ENCODE measurements at places on chromosomes 6 and 20. TPM values are rescaled to one million over a fixed set of nuclear protein-coding genes. Genes with fewer than 3 reads are reported as not detected.

MEP1A gene
- total RNA-seq, result 0.19 TPM

EYA4 gene
- not detected for total RNA-seq

SLPI gene
- 129 TPM for total RNA-seq

SLC17A3 gene
- total RNA-seq, result not detected

GRCh38 chr6:89021629-89022028 is 58.2 kb upstream of the RNGTT start:
- peak; percentile 37 for DNase-seq

DNA sequence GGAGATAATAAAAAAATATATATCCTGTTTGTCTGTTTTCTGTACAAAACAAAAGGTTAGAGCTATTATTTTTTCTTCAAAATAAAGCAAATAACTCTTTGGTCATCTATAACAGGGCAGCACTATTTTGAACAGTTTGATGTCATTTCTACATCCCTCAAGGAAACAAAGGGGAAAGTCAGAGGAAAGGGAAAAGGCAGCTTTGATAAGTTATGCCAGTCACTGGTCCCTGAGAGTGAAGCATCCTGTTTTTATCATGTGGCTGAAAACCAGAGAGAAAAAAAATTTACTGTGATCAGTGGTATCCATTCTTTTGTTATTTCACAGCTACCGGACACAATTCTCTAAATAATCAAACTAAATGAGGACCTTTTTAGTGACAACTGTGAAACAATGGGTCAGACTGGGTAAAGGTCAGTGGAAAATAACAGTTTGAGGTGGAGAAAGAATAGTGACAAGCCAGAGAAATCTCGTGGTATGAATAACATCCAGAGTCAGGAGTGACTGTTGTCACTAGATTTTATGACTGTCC is 356.0 kb downstream of the HDGFL1 start:
- no peak for DNase-seq

DNA sequence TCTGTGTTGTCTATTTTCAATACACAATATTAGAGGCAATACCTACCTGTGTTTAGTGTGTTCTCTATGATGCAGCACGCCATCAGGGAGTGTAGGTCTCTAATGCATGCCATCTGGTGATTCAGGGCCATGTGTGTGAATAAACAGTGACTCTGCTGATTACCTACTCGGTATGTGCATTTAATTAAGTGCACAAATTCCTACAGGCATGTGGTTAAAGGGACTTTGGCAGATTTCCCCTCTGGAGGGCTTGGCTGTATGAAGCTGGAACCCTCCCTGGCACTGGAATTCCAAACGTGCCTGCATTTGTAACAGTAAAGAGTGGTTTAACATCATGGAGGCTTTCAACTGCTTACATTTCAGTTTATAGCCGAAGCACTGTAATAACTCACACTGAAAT is 401.5 kb upstream of the SASH1 start:
- DNase-seq, result peak; percentile 66

DNA sequence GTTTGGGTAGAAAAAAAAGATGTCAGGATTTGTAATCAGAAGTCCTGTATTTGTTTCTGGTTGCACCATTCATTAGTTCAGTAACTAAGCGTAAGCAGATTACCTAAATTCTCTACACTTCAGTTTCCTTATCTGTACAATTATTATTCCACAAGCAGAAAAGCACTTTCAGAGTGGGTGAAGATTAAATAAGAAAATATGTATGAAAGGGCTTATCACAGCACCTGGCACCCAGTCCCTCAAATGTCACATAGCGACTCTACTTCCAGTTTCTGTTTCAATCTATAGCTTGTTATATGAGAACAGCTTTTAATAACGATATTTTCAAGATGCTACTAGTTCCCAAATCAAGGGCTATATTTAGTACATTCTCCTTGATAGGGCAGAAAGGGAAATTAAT is 31.4 kb downstream of the RGS17 start:
- DNase-seq, result no peak

- DNase-seq, result no peak
Observed at GRCh38 chr6:133806382-133807140, 82.4 kb upstream of the TCF21 start.

DNA sequence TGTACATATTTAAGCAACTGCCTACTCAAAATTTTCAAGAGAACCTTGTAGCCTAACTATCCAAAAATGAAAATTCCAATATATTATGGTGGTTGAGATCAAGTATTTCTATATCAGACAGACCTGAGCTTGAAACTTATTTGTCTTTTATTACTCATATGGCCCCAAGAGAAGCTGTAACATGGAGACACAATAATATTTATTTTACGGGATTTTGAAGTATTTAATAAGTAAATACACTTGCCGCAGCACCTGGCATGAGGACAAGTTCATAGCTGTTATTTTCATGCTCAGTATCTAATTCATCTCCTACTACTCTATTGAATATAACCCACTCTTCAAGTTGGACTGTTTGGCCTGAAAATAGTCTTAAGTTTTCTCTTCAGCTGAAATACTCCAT is 28.0 kb downstream of the PTPRK start:
- peak; percentile 55 for DNase-seq

GRCh38 chr20:40050596-40050995 is 638.4 kb downstream of the MAFB start:
- peak; percentile 75 for DNase-seq

All from mammary epithelial cell (primary cell).